ENCODE measurements at places on chromosomes 16 and 17.

GRCh38 chr17:31475378-31476162, 84.1 kb downstream of the RAB11FIP4 start:
- DNase-seq, result no peak

DNA sequence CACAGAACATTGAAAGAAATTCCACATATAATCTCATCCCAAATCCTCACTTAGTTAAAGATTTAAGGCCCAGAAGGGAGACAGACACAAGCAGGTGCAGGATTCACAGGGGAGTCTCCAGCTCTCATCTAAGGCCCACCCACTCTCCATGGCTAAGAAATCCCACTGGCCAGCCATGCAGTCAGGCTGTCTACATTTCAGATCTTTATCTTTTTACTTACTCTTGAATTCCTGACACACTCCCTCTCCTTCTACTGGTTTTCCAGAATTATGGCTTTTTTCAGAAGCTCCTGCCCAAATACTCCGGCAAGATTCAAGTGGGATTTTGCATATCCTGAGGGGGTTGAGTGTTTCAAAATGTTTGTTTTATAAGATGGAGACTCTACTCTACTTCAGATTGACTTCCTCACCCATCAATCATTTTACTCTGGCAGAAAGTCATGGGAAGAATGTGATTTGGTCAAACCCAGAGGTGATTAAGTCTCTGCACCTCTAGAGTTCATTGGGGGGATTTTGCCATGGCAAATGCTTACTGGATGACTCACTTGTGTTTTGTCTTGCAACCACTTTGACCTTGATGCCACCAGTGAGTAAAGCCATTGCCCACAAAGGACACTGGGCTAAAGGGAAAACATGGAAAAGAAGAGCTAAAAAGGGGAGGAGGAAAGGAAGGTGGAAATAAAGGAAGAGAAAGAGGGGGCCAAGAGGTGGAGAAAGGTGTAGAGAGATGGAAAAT, 688.8 kb upstream of the SALL1 start:
- DNase-seq, result no peak

DNA sequence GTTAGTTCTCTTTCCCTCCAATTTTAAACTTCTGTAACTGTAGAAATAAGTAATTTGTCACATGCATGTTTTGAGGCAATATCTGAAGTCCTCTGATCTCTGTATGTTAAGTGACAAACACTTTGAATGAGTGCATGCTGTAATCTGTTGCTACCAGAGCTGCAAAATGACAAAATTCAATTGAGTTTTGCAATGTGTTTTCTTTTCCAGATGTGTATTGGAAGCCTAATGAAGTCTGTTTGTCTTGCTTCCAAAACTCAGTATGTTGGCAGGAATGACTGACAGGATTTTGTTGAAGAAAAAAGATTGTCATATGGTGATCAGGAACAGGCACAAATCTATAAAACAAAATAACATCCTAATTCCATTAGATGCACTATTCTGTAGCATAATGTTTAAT, 561.6 kb upstream of the CDH8 start:
- no peak for DNase-seq

DNA sequence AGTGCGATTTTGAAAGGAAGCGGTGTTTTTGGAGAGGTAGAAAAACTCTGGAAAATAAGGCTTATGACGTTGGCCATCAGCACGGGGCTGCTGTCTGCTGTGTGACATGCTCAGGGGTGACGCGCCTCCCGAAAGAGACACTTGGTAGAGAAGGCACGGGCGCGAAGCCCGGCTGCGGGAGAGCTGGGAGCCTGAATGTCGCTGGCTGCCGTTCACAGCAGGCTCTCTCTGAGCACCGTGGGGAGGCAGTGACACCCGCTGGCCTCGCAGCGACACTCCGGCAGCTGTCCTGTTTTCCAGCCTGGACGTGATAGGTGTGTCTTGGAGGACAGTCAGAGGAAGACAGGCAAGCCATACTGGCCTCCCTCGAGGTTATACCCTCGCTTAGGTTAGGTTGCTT, 759.1 kb upstream of the RBFOX1 start:
- no peak for DNase-seq

- no peak for DNase-seq
Observed at GRCh38 chr17:66574123-66574522, 260.8 kb upstream of the CACNG5 start.

DNA sequence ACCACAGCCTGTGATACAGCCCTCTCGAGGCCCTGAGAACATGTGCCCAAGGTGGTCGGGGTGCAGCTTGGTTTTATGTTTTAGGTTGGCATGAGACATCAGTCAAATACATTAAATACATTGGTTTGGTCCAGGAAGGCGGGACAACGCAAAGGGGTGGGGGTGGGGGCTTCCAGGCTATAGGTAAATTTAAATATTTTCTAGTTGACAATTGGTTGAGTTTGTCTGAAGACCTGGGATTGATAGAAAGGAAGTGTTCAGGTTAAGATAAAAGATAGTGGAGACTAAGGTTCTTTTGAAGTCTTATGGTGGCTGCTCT, 1.2 kb upstream of the ZKSCAN2 start:
- DNase-seq, result no peak

- DNase-seq, result no peak
Observed at GRCh38 chr16:11308493-11309283, 27.6 kb upstream of the PRM1 start.

Data from skeletal muscle cell (primary cell).